ENCODE measurements at places on chromosomes 4 and X.

DNA sequence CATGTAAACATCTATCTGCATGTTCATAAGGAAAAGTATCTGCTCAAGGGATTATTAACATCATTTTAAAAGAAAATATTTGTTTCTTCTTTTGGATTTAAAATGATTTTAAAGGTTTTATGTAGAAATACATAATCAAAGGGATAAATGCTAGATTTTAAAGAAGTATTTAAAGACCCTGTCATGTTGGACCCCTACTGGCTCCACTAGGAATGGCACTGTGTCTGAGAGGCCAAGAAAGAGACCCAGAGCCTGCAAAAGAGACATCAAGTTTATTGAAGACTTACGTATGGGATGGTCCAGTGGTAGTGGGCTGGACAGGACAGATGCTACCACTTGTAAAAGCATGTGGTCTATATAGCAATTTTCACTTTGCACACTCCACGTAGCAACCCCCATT, 78.7 kb upstream of the PCDH18 start:
- DNase-seq: no peak

DNA sequence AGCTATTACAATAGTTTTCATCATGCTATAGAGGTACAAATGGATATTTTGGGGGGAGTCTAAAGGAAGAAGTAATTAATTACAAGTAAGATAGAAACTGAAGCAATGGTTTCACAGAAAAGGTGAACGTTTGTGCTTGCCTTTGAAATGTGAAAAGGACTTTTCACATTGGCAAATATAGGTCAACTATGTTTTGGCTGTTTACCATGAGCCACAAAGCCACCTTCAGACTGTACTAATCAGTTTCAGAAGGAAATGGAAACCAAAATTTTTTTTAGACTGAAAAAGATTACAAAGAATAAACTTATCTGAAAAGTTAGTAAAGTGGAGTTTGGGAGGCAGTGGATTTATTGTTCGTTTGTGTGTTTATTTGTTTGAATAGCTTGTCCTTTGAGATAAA, 32.1 kb downstream of the SYTL5 start:
- DNase-seq: no peak

DNA sequence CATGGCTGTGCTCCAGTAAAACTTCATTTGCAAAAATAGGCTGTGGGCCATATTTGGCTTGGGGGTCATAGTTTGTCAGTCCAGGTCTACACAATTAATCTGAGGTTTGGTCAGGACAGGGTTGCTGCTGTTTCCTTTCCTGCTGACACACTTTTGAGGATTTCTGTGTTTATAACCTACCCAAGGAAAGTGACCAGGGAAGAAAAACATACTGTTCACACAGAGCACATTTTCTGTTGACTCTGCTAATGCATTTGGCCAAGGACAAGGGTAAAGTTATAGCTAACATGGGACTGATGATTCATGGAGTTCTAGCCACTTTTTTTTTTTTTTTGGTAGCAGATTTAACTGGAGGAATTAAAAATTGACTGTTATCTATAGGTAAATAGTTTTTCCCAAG, 43.9 kb upstream of the GEMIN8 start:
- no peak for DNase-seq

- no peak for DNase-seq
Observed at GRCh38 chr4:47631161-47631560, 146.1 kb downstream of the ATP10D start.

DNA sequence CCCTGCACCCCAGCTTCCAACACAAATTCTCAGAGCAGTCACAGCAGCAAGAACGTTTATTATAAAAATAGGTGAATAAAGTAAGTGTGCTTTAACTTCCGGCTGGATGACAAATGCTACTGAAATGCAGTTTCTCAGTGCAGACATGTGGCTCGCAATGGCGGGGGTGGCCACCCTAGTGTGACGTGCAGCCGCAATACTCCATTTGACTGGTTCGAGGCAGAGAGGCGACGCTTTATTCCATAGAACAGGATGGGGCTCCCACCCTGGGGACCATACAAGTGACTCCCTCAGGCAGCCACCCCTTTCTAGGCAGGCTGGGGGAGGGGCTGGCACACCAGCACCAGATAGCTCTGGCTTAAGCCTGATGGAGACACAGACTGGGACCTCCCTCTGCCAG, 14.5 kb downstream of the TNIP2 start:
- no peak for DNase-seq

DNA sequence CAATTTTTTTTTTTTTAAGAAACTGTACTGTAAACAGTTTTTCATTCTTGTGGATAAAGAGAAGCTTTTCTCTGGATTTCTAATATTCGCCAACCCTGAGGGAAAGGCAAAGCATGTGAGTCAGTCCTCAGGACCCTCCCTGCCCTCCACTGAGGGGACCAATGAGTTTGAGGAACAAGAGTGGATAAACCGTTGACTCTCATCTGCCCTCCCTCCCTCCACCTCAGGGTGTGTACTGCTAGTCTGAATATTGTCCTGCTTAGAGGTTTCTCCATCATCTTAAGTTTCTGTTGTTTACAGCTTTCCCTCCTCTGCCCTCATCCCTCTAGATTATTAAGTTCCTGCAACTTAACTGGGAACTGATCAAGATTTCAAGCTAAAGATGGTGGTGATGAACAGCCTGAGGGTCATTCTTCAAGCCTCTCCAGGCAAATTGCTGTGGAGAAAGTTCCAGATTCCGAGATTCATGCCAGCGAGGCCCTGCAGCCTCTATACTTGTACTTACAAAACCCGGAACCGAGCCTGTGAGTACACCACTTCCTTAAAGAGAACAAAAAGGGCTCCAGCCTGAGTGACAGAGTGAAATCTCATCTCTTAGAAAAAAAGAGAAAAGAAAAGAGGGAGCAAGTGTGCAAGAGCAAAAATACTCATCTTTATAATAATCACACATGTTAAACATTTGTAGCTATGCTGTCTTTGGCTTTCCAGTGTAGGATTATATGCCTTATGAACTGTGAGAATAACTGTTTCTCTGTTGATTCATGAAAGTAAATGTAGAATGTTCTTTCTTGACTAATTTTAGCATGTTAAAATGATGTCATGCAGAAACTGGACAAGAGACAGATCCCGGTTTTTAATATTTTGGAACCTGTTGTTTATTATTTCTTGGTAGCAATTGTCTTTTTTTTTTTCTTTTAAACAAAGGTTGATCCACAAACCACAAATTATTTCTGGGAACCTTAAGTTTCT, 11.9 kb downstream of the CA5B start:
- no peak for DNase-seq

GRCh38 chr4:123661080-123661737, 264.6 kb downstream of the SPRY1 start:
- no peak for DNase-seq

DNA sequence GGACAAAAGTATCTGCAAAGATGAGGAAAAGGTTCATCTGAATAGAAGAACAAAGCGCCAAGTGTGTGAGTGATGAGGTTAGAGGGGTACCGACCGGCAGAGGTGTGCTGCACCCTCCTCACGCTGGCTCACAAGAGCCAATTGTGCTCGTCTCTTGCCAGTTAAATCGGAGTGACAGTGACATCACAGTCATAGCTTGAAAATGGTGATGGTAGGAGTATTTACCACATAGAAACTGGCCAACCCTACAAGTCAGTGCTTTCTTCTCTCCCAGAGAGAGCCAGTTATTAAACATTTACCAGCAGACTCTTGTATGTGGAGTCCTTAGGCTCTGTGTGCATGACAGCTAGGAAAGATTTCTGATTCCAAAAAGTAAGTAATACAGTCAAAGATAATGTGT, 32.4 kb downstream of the CLDN22 start:
- DNase-seq: no peak

GRCh38 chr4:91111556-91111955, 984.4 kb downstream of the CCSER1 start:
- DNase-seq: no peak

- no peak for DNase-seq
Observed at GRCh38 chr4:110904435-110905065, 281.7 kb upstream of the PITX2 start.

Data from stimulated activated CD8-positive, alpha-beta memory T cell treated with anti-CD3 and anti-CD28 coated beads, Interleukin-15, amount 100 ng/mL, for 24 hours (primary cell).